ENCODE measurements at places on chromosomes 3 and 15.

DNA sequence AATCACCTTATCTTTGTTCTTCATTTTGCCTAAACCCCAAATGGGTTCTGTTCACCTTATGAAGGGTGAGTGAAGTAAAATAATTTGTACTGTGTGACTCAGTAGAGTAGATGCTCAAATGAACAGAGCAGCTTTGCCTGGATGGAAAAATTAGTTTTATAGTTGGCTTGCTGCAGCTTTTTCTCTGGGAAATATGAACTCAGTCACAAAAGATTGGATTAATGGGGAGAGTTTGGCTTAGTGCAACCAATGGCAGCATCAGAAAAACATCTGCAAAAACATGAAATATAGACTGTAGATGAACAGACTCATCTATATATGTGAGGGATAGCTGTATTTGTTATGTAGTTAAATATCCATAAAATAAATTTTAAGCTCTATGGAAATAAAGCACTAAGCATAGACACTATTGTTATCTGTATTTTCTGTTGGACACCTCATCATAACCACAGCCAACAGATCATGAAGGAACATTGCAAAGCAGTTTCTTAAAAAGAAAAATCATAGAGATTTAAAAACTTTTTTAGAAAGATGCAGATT is 181.3 kb downstream of the ECT2 start:
- no peak for DNase-seq

- no peak for DNase-seq
Observed at GRCh38 chr15:79635897-79636561, 203.9 kb downstream of the MINAR1 start.

DNA sequence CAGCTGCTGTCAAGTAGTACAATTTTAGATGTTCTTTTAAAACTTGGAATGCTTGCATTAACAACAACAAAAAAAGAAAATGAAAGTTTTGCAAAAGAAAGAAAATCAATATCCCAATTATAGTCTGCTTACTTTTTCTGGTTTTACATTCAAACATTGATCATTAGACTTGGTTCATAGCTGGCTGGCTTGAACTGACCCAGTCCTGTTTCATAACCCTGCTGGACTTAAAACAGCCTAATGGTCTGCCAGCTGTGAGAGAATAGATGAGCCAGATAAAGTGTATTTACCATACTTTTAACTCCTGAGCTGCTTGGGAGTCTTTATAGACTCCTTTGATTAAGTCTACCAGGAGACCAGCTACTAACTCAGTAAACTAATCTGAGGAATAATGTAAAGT is 59.2 kb downstream of the PIAS1 start:
- DNase-seq, result no peak

- no peak for DNase-seq
Observed at GRCh38 chr15:101538177-101538576, 48.7 kb upstream of the PCSK6 start.

DNA sequence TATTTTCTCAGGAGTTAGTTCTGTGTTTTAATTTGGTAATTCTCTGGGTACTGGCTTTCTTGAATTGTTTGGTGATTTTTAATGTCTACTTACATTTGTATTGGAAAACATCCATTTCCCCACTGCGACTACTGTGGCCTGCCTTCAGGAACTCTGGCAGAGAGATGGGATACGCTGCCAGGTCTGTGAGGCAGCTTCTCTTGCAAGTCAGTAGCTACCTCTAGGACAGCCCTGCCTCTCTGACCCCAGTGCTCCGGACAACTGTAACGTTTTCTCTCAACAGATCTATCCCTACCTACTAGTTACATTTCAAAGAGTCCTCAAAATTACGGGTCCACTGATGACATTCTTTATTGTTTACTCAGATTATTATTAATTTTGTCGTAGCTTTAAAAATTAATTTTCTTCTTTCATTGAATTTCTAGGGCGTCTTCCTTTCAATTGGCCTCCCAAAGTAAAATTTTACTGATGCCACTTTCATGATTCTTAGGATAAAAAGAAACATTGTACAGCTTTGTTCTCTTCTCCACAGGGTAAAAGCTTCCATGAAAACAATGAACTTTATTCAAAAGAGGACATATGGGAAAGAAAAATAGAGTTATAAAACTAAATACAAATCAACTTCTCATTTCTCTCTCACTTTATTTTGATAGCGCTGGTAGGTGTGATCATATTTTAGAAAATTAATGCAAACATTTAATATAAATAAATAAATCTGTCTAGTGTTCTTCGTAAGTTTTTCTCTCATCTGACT is 123.2 kb upstream of the GOLGA8J start:
- DNase-seq, result no peak

DNA sequence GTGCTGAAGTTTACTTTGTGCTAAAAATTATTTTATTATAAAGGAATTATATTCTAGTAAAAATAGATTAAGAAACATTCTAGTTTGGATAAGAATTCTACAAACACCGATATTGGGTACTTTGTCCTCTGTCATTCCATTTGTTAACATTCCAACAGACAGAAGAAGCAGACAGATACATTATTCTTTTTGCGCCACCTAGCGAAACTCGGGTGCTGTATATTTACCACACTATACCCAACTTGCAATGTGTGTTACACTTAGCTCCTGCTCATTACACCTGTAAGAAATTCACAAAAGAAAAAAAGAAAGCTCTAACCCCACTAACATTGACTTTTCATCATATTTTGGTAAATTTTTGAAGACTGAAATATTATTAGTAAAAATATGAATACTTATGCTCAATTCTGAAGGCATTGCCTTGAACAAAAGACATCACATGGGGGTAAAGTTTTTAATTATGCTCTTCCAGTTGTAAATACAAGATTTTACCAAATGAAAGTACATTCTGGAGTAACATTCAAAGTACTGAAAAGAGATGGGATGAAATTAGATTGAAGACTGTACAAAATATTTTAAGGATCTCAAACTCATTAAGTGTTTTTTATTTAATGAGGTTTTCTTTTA is 136.5 kb upstream of the MLF1 start:
- DNase-seq, result no peak

DNA sequence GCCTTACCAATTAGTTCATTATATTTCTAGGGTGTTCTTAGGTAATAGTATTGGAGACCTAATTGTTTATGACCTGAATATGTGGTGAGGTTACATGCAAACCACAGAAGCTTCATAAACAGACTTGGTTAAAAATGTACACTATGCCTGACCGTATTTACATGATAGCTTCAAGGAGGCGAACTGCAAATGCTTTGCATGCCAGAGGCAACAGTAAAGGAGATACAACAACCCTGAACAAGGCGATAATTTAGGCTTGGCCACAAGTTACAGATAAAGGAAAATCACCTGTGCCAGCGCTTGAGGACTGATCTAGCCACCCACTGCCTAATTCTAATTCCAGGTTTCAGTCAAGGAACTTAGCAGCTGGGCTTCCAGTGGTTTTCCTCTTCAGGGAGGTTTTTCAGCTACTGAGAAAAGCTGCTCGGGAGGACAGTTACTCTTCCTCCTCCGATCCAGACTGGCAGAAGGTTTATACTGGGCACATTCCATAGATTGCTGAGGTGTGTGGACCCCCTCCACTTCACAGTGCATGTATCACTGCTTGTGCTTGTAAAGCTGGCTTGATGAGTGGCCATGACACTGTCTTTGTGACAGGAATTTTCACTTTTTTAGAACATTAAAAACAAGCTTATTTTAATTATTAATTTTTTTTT is 95.6 kb downstream of the DHX36 start:
- no peak for DNase-seq

DNA sequence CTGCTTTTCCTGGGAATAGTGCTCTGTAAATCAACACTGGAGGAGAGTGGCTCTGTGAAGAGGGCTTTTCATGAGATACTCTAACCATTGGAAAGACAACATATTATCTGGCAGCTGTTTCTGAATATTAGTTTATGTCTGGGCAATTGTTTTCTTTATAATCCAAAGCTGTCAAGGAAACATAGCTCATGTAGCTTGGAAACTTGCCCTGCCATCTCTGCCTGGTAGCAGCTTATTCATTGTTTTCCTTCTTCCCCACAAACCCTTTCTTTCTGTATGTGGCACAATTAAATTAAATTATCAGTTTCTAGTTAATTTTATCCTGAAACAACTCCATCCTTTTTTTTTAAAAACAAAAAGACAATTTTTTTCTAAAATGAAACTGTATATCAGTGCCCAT is 160.0 kb downstream of the EDEM1 start:
- no peak for DNase-seq

DNA sequence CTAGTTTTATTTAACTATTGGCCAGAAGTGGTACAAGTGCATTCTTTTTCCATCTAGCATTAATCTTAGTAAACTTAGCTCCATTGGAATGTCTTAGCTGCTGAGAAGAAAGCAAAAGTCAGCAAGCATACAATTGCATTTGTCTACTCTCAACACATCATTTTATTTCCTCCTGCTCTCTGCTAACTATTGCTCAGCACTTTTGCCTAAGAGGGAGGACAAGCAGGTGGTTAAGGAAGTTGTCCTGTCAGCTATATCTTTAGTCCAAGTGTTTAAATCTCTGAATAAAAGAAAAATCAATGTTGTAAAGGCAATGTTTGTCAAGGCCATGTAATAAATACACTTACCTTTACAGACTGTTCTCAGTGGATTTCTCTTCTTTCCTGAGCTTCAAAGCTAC is 51.0 kb downstream of the FHIT start:
- no peak for DNase-seq

GRCh38 chr3:60979461-60980341 is 271.6 kb downstream of the FHIT start:
- DNase-seq, result no peak

DNA sequence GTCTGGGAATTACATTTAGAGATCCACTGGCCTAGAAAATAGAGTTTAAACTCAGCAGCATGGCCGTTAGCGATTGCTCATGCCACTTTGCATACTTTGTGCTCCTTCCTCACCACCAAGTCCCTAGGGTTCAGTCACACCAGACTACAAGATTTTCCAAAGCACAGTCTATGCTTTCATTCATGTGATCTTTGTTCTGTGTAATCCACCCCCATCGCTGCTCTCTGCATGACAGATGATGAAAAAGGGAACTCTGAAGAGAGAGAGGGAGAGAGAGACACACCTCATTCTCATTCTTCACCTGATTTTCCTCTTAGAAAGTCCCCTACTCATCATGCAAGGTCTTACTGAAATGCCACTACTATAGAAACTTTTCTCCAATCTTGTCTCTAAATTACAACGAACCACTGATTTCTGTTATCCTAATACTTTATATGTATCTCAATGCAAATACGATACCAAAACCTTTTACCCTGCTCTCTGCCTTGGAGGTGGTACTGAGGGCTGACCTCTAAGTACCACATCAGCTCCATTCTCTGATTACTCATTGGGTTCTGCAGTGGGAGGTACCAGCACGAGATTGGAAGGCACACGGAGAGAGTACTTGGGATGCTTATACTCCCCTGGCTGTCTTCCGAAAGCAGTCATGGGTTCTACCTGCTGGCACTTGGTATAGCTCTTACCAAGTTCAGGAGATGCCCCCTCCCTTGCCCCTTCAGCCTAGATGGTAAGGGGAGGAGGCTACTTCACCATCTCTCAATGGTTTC is 1.1 kb upstream of the PARP15 start:
- no peak for DNase-seq

GRCh38 chr15:62934236-62934971 is 108.1 kb upstream of the TPM1 start:
- no peak for DNase-seq

DNA sequence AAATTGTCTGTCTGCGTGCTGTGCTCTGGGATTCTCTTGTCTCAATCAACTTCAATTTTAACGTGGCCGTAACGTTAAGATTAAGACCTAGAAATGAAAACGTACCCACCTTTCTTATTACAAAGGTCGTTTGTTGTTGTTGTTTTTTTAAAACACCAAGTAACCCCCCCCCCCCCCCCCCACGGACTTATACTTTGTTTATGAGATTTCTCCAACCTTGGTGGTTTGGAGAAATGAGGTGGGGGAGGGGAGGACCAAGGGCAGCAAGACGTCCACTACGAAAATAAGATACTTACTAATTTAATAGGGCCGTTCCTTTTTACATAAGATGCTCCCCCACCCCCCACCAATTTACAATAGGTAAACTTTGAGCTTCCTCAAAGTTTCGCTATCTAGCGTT is 244.4 kb upstream of the TOPAZ1 start:
- DNase-seq, result no peak

DNA sequence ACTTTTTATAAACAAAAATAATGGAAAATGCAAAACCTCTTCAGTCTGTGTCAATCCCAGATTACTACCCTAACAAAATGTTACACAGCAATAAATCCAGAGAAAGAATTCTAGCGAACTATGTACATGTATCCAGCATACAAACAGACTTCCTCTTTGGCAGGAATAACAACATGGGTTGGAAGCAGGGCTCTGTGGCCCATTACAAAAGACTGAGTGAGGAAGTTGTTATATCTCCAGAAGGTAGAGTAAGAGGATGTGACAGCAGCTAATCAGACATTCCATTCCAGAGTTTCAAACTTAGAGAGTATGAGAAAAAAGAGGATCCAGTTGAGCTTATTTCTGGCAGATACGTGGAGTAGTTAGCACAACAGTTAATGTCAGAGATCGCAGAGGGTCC is 294.0 kb upstream of the PLSCR5 start:
- DNase-seq, result no peak

DNA sequence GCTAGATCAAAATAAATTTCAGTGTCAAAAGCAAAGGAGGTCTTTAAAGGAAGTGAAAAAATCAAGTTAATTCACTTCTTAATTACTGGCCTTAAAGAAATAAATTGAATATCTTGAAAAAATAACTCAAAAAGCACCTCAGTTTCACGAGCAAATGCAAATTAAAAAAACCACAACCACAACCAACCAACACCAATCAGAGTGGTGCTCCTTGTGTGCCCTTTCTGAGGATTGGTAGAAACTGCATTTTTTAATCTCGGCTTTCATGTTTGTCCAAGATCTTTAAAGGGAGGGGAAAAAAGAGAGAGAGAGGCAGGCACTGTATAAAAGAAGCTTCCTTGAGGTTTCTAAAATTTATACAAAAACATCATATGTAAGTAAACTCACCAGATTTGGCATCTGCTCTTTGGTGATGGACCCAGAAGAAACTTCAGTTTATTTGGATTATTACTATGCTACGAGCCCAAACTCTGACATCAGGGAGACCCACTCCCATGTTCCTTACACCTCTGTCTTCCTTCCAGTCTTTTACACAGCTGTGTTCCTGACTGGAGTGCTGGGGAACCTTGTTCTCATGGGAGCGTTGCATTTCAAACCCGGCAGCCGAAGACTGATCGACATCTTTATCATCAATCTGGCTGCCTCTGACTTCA is at the start of gene GPR15:
GPR15 (plus strand) TSS at position 357 of the 653 bp plus-strand sequence; CDS start at position 413, 56 bp downstream.
- DNase-seq, result no peak

DNA sequence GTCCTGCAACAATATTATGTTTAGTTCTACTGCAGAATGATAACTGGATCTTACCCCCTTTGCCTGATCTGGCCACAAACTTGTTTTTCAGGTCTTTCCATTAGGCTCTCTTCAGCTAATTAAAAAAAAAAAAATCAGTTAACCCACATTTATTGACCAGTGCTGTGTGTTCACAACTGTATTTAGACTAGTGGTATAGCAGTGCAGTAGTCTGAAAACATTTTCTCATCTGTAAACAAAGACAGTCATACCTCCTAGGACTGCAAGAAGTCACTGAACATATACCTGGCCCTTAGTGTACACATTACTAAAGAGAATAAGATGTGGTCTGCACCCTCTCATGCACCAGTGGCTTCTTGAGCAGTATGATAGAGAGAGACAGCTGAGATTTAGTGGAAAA is 22.5 kb downstream of the LPP start:
- no peak for DNase-seq

All from activated CD4-positive, alpha-beta T cell treated with anti-CD3 and anti-CD28 coated beads for 1 hour (primary cell).